ENCODE measurements at places on chromosomes 5 and 9.

DNA sequence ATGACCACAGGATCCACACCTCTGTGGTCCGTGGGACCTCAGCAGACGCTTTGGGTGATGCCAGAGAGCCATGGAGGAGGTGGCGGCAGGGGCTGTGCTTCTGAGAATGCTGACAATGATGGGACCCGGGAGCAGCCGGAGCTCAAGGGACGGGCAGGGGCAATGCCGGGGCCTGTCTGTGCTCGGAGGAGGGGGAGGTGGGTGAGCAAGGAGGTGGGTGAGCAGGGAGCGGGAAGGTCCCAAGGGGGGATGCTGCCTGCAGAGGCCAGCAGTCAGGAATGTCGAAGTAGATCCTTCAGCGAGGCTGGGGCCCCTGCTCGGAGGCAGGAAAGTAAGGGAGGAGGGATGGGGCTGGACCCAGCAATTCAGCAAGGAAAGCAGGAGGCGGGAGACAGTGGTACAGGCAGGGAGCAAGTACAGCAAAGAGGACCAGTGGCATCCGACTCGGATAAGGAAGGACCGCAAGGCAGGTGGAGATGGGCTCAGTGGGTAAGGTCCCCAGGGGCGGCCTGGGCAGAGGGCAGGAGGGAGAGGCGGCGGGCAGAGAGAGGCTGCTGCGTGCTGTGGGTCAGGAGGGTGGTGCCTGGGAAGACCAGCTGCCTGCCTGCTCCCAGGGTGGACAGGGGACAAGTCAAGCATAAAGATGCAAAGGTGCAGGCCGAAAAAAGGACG lies 49.0 kb downstream of the ADAMTS2 start:
- DNase-seq: no peak

DNA sequence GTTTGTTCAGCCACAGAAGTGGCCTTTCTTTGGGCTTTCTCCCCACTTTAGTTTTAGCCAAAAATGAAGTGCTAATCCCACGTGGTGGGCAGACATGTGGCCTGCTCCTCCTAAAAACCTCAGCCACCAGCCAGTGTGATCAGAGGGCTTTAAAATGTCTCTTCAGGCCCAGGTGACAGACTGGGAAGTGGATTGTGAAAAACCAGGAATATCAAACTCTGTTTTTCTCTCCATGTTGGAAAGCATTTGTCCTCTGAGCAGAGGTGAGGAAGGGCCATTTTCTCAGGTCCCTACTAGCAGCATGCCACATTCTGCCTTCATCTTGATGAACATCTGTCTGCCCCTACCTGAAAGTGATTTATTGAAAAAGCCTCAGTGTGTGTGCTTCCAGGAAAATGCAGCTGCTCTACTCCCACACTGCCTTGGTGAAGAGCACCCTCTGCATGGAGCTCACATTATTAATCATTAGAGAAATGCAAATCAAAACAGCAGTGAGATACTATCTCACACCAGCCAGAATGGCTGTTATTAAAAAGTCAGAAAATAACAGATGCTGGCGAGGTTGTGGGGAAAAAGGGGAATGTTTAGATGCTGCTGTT lies 181.2 kb upstream of the DMAC1 start:
- DNase-seq: no peak

- DNase-seq: no peak
These were observed 46.5 kb downstream of the P4HA2 start for GRCh38 chr5:132181011-132181629.

- DNase-seq: no peak
These were observed 509 bp downstream of the LVRN start for GRCh38 chr5:115962565-115963402.

- no peak for DNase-seq
These were observed 42.9 kb downstream of the GPBP1 start for GRCh38 chr5:57216714-57217113.

- no peak for DNase-seq
These were observed 18.0 kb upstream of the CTSL start for GRCh38 chr9:87707805-87708506.

GRCh38 chr5:132205385-132206125 lies 22.1 kb downstream of the P4HA2 start:
- no peak for DNase-seq

- no peak for DNase-seq
These were observed 3.0 kb upstream of the ENTPD2 start for GRCh38 chr9:137056739-137057415.

GRCh38 chr5:18761801-18762200 lies 1127.5 kb downstream of the TAF11L14 start:
- DNase-seq: no peak

GRCh38 chr5:140258016-140258415 lies 44.9 kb downstream of the PFDN1 start:
- no peak for DNase-seq

DNA sequence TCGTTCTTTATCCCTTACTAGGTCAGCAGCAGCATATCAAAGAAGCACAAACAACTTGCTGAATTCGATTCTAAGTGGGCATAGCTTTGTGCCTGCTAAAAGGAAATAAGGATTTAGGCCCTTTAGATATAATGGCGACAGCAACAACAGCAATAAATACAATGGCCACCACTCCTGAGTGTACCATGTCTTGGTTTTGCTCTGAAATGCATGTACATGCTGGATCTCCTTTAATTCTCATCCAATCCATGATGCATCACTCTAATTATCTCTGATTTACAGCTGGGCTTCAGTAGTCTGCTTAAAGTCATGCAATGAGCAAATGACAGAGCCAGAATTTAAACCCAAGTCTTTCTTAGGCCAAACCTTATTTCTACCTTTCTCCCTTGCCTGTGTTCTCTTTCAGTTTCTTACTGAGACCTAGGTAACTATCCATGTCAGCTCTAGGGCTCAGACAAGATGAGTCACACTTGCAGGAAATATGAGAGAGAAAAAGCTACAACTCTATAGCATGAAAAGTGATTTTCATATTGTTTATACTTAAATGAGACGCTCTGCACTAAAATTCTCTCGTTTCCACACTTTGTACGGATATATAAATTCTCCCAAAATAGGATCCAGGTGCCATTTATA lies 111.8 kb downstream of the HMHB1 start:
- no peak for DNase-seq

GRCh38 chr5:33369485-33370465 lies 71.0 kb upstream of the TARS1 start:
- DNase-seq: no peak

GRCh38 chr5:142699184-142699720 lies 13.4 kb upstream of the FGF1 start:
- peak; percentile 39 for DNase-seq

DNA sequence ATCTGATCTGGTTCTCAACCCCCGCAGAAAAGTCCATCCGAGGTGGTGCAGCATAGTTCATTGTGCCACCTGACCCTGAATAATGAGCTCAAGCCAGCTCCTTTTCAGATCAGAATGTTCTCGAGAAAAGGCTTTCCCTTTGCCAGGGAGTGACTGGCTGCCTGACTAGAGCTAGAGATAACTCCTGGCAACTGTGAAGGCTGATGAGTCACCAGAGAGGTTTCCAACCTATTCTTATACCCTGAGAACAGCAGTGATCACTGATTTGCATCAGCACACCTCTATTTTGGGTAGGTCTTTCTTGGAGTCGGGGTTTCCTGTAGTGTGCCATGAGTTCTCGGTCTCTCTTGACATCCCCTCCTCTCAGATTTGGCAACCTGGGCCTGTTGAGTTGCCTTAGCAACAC lies 127.9 kb downstream of the PIK3R1 start:
- DNase-seq: no peak

DNA sequence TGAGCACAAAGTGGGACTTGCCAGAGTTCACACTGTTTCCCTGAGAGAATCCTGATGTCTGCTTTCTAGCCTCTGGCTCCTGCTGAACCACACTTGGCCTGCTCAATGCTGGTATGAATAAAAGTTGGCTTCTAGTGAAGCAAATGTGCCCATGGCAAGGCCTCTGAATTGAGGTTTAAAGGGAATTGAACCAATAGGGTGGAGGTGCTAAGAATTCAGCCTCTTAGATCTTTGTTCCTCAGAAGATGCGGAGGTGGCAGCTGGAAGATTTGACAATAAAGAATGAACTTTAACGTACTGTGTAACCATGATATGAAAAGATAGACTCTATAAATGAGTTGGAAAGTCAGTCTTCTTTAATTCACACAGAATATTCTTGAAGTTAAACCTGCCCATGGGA lies 57.2 kb downstream of the RASGRF2 start:
- no peak for DNase-seq

DNA sequence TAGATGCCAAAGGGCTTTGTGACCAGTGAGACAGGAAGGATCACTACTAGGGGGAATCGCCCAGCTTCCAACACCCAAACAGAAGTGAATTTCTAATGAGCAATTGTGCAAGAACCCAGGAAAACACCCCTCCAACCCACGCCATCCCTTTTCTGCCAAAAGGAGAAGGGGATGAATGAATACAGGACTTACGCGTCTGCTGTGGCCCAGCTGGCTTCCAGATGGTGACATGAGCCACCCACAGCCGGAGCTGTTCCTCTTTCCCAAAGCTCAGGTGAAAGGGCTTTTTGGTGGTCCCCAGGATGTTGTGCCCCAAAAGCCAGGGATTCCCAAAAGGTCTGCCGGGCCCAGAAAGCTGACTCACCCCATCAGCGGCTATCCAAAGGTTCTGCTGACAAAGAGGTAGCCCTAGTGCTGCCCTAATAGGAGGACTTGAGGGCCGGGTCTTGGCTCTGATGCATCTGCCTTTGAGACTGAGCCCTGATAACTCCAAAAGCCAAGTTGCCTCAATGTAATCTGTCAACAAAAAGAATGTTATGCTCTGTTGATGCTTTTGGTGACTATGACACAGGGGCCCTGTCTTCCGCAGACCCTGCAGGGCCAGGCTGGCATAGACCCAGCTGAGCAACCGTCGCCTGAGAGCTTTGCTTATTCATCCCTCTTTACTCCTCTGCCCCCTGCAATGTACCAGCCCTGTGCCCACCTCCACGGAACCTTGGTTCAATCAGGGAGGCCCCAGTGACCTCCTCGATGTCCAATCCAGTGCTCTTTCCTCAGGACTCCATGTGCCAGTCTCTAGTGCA lies 14.5 kb downstream of the GSN start:
- DNase-seq: no peak

DNA sequence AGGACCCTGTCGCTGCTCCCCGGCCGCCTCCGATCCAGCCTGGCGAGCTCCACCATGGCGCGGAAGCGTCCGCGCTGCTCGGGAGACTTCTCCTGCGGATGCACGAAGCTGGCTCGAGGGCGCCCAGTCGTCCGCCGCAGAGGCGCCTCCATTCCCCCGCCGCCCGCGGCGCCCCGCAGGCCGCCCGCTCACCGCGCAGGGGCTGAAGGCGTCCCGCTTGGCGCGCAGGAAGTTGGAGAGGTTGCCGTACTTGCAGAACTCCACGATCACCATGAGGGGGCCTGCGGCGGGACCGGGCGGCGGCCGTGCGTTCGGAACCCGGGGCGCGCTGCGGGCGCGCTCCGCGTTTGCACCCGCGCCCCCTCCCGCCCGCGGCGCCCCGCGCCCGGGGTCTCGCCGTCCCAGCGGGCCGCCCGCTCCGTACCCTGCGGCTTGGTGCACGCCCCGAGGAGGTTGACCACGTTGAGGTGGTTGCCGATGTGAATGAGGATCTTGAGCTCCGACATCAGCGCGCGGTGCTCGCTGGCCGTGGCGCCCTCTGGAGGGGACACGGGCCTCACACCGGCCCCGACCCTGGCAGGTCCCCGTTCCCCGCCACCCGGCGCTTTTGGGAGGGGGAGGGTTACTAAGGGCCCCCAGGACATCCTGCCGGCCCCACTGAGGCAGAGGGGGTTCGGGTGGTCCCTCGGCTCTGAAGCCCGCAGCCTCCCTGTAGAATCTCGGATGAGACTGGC lies 27.7 kb upstream of the SCGB3A1 start:
- DNase-seq: no peak

- DNase-seq: no peak
These were observed 137.6 kb upstream of the WWC1 start for GRCh38 chr5:168153876-168154270.

GRCh38 chr9:121729769-121730562 lies 78.5 kb downstream of the DAB2IP start:
- DNase-seq: no peak

GRCh38 chr9:133974631-133975341 lies 17.3 kb downstream of the VAV2 start:
- DNase-seq: no peak

GRCh38 chr9:131986576-131986975 lies 93.1 kb downstream of the MED27 start:
- no peak for DNase-seq

- no peak for DNase-seq
These were observed 103.5 kb upstream of the DPYSL3 start for GRCh38 chr5:147613359-147613758.

DNA sequence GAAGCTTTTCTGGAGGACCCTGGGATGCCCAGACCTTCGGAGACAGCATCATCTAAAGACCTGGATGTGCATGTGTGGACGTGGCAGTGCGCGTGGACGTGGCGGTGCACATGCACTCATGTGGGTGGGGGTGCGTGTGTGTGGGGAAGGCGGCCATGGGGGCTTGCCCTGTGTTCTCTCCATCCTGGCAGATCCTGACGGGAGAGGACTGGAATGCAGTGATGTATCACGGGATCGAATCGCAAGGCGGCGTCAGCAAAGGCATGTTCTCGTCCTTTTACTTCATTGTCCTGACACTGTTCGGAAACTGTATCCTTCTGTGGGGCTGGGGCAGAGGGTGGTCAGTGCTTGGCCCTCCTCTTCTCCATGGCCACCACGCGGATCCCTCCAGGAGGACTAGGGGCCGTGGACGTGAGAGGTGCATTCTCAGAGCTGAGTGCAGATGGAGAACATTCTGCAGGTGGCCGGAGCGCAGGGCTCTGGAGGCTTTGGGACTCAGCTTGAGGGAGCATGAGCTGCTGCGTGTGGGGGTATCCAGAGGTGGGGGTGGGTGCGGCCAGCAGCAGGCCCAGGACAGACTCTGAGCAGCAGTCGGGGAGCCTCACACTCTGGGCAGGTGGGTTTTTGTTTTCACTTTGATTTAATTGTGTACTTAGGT lies 129.1 kb downstream of the CACNA1B start:
- no peak for DNase-seq

DNA sequence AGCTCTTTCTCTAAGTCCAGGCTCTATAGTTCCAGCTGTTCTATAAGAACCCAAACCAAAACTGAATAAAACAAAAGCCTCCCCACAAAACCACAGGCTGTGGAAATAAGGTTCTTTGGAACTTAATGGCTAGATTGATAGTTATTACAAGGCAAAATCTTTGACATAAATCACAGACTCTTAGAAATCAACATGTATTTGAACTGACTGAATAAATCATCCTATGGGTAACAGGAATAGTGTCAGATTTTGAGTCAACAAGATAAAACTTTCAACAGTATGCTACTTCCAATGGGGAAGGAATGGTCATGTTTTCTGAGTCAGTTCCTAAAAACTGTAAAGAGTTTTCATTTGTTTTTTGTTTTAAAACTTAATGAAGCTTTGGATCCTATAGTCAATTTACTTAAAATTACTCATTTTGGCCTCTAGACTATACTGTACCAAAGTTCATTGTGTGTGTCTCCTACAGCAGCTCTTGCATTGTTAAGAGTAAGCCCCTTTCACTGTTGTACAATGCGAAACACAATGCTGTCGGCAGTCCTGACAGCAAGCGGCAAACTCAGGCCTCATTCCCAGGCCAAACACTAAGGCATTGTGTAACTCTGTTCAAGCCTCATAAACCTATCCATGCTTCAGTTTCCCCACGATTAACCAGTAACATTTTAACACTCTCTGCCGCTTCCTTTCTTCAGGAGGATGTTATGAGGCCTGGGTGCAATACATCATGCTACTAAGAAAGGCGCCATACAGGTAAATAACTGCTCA lies 134.1 kb downstream of the ARL15 start:
- no peak for DNase-seq

- DNase-seq: no peak
These were observed 483 bp downstream of the FBXL7 start for GRCh38 chr5:15500325-15501001.

- DNase-seq: no peak
These were observed 55.5 kb downstream of the CEP120 start for GRCh38 chr5:123367739-123368138.

- no peak for DNase-seq
These were observed 41.9 kb downstream of the WDR36 start for GRCh38 chr5:111134087-111134486.

Measured in activated CD8-positive, alpha-beta memory T cell treated with anti-CD3 and anti-CD28 coated beads for 4 hours (primary cell).